ENCODE measurements at places on chromosomes 16 and 17.

- no peak for DNase-seq
Measured at GRCh38 chr17:63436523-63437110, 9.5 kb downstream of the CYB561 start.

GRCh38 chr16:25709213-25709612, 17.5 kb downstream of the HS3ST4 start:
- no peak for DNase-seq

GRCh38 chr16:72992142-72992601, 55.8 kb downstream of the ZFHX3 start:
- no peak for DNase-seq

DNA sequence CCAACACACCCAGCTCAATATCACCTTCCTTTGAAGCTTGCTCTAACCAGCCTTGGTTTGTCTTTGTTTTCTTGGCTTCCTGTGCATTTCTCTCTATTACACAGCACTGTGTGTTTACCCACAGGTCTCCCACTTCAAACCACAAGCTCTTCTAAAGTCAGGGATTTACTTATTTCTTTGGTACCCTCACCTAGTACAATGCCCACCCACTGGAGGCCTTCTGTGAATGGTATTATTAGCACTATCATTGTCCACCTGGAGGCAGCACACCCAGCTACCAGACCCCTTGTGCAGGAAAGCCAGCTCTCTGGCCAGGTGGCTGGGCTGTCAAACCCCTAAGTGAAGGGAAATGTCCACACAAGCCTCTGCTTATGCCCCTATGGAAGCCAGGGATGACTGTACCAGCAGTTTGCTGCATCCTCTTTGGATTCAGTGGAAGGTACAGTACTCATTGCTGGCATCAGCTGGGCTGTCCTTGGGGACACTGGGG, 9.4 kb upstream of the TOP2A start:
- no peak for DNase-seq
